Spinal cord (tissue), 10 donors: ENCODE measurements at places on chromosomes 7 and 10. TPM values are rescaled to one million over a fixed set of nuclear protein-coding genes. Genes with fewer than 3 reads are reported as not detected.

DNA sequence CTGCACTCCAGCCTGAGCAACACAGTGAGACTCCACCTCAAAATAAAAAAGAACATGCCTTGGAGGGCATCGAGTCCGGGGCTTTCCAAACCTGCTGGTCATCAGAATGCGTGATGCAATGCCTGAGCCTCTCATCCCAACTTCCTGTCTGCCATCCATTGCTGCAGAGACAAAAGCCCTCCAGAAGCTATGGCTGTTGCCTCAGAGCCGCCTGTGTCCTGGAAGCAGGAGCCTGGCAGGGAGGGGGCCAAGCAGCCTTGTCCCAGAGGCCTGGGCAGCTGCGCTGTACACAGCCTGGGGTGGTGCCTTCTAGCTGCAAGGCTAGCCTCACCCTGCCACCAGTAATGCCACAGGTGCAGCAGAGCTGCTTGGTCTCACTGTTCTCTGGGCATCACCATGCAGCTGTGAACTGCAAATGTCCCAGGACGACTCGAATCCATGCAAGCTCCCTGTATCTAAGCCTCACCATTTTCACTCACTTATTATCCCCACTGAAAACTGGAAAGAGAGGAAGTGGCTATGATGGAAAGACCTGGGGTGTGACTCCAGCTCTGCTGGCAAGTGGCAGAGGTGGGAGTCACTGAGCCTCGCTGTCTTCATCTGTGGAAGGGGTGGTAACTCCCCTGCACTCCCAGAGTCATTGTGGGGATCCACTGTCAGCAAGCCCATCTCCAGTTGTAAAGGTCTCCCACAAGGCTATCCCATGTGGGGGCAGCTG is 7.0 kb downstream of the ALOX5 start:
- H3K4me3 ChIP-seq = no peak overlapping the region
- H3K27ac ChIP-seq = no peak overlapping the region
- H3K4me1 ChIP-seq = peaks cover 13% of the 10 kb centered on the region
- H3K36me3 ChIP-seq = no peaks in the 10 kb centered on the region

Gene MKI67
- 23.5 TPM for polyA plus RNA-seq

- no peak overlapping the region for H3K27ac ChIP-seq
- no peaks in the 10 kb centered on the region for H3K27me3 ChIP-seq
- H3K4me1 ChIP-seq = no peaks in the 10 kb centered on the region
- no peak for DNase-seq
- no peak overlapping the region for H3K4me3 ChIP-seq
Measured at GRCh38 chr7:18685971-18686370, 190.4 kb downstream of the HDAC9 start.

DNA sequence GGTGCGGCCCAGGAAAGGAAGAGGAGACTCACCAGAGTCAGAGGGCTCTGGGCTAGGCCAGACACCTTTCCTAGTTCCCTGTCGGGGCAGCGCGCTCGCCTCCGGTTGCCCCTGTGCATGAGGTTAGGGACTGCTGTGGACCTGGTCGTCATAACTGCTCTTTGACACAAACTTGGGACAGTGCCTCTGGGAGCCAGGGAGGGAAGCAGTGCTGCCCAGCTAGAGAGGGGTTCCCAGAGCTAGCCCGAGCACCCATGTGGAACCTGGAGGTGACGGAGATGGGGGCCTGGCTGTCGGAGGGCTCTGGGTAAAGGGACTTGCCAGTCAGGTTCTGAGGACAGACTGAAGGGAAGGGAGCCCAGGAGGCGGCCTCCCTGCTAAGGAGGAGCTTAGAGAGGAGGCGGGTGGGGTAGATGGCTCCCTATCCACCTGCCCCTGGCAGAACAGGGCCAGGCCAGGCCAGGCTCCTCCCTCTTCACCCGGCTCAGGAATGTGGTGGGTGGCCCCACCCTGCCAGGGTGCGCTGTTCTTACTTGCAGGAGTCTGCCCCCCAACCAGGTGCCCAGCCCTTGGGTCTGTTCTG is 29.7 kb downstream of the AGAP3 start:
- H3K4me1 ChIP-seq = peaks cover 38% of the 10 kb centered on the region
- H3K27me3 ChIP-seq = peaks cover 3% of the 10 kb centered on the region
- H3K27ac ChIP-seq = no peak overlapping the region
- no peak for DNase-seq
- H3K4me3 ChIP-seq = no peak overlapping the region

DNA sequence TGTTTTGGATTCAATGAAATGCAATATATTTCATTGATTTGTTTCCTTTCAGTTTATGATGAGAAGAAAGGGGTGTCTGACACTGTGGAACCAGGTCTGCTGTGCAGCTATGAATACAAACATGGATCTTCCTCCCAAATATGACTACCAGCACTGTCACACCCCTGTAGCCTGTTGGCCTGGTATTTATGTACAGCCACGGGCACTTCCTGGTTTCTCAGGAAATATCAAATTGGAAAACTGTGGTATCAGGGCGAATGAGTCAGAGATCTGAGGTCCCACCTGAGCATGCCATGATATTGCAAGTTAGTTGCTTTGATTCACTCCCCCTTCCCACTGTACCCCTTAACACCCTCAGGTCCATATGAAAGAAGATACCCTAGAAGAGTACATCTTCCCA is 87.8 kb downstream of the DNMBP start:
- H3K4me1 ChIP-seq = peaks cover 12% of the 10 kb centered on the region
- no peaks in the 10 kb centered on the region for H3K27me3 ChIP-seq
- H3K27ac ChIP-seq = no peak overlapping the region
- DNase-seq = no peak
- no peak overlapping the region for H3K4me3 ChIP-seq

Gene CLDN4
- 1.3 TPM for polyA plus RNA-seq

GRCh38 chr7:19102884-19103283 is 14.6 kb downstream of the TWIST1 start:
- no peak overlapping the region for H3K4me3 ChIP-seq
- H3K4me1 ChIP-seq = peaks cover 18% of the 10 kb centered on the region

DNA sequence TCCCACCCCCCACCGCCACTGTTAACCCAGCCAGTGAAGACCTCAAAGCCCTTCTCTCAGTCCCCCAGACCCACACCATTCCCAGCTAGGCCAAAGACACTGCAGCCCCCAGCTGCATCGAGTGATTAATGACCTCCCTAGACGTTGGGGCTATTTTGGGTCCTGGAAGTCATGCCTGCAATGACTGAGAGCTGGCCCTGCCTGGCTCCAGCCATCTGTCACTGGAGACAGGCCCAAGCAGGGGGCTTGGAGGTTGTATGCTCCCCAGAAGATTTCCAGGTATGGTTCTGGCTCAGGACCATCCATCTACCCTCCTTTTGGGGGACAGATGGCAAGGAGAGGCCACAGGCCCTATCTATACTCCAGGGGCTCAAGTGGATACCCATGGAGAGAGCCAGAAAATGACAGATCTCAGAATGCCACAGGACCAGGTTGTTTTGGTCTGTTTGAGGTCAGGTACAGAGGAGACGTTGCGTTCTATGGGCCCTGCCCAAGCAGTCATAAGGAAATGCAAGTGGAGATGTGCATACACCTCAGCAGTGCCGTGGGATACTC is 5.1 kb downstream of the KCNIP2 start:
- no peaks in the 10 kb centered on the region for H3K27me3 ChIP-seq
- H3K27ac ChIP-seq = no peak overlapping the region
- H3K4me1 ChIP-seq = peaks cover 73% of the 10 kb centered on the region

Gene MALRD1
- polyA plus RNA-seq = 1.5 TPM

DNA sequence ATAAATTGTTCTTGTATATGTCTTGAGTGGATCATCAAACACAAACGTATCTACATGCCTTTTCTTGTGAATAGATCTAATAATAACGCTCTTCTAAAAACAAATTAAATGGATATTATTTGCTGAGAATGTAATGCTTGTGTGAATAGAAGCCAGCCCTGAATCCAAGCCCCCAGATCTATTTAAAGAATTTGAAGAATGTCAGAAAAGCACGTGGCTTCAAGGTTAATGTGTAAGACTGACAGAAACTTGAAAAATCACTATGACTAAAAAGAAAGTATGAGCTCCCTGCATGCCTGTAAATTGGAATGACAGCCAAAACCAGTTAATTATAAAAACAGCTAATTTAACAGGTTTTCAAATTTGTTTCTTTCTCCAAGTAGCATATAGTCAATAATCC is 43.2 kb upstream of the ATRNL1 start:
- H3K4me1 ChIP-seq = no peaks in the 10 kb centered on the region
- DNase-seq = no peak
- H3K27ac ChIP-seq = no peak overlapping the region
- H3K36me3 ChIP-seq = no peaks in the 10 kb centered on the region
- no peak overlapping the region for H3K4me3 ChIP-seq

DNA sequence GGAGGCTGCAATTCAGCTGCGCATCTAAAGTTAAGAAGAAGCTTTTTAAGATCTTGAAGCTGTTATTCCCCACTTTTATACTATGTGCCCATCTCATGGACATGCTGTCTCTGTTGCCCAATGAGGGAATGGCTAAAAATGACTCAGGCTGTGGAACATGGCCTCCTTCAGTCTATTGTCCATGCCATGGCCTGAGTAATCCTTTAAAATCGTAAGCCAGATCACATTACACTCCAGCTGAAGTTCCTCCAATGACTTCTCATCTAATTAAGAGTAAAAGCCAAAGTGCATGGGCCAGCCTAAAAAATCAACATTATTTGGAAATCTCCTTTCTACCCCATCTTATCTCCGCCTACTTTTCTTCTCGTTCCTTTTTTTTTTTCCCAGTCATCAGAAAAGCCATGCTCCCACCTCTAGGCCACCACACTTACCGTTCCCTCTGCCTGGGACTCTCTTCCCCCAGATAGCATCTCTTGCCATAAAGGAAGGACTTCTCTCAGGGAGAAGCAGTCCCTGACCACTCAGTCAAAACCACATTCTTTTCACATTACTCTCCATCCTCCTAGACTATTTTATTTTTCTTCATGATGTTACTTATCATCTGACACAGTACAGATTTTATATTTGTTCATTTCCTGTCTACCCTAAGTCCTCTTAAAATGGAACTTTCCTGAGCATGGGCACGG is 337.4 kb downstream of the PRPF18 start:
- no peak overlapping the region for H3K4me3 ChIP-seq
- no peak overlapping the region for H3K27ac ChIP-seq
- DNase-seq = no peak
- H3K27me3 ChIP-seq = no peaks in the 10 kb centered on the region

GRCh38 chr7:90999989-91000979 is 263.9 kb upstream of the FZD1 start:
- peaks cover 3% of the 10 kb centered on the region for H3K36me3 ChIP-seq
- H3K4me3 ChIP-seq = no peak overlapping the region
- no peaks in the 10 kb centered on the region for H3K4me1 ChIP-seq
- no peak overlapping the region for H3K27ac ChIP-seq
- no peak for DNase-seq

Gene APBB1IP
- polyA plus RNA-seq = 20.4 TPM

Gene GNGT1
- polyA plus RNA-seq = not detected

GRCh38 chr10:79400146-79401004 is 45.0 kb downstream of the ZCCHC24 start:
- no peak for DNase-seq
- H3K4me1 ChIP-seq = peaks cover 4% of the 10 kb centered on the region
- H3K27ac ChIP-seq = no peak overlapping the region
- no peak overlapping the region for H3K4me3 ChIP-seq
- H3K36me3 ChIP-seq = peaks cover 17% of the 10 kb centered on the region
- no peaks in the 10 kb centered on the region for H3K27me3 ChIP-seq

DNA sequence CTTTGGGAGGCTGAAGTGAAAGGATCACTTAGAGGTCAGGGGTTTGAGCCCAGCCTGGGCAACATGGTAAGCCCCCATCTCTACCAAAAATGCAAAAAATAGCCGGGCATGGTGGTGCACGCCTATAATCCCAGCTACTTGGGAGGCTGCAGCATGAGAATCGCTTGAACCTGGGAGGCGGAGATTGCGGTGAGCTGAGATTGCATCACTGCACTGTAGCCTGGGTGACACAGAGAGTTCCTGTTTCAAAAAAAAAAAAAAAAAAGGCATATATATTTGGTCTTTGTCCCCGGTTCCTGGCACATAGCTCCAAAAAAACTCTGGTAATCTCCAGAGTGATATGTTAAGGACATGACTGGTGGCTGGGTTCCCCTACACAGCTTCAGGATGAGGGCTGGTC is 147.3 kb downstream of the SEC23IP start:
- no peak overlapping the region for H3K27ac ChIP-seq
- no peaks in the 10 kb centered on the region for H3K27me3 ChIP-seq
- H3K4me1 ChIP-seq = no peaks in the 10 kb centered on the region
- DNase-seq = no peak

DNA sequence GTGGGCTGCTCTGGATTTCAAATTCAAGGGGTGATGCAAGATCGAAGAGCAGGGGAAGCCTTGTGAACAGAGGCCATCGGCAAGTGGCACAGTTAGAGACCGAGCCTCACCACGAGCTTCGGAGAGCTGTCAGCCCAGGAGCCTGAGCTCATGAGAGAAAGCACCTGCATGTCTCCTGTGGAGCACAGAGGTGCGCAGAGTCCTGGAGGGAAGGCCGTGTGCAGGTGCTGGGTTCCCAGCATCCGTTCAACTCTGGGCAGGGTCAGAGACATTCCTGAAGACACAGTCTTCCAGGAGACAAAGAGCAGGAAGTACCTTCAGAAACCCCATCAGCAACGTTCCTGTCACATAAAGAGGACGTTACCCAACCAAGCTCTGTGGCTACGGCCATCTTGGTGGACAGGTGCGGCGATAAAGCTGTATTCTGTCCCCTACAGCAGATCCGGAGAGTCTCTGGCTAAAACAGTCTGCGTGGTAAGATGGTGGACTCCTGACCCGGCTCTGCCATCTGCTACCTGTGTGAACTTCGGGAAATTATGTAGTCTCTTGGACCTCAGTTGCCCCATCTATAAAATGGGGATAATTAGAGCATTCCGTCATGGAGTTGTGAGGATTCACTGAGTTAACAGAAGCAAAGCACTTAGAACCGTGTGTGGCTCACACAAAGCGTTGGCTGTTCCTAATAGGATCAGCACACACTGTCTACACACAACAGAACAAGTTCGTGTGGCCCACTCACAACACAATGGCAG is 40.6 kb downstream of the NOD1 start:
- H3K27ac ChIP-seq = no peak overlapping the region
- peaks cover 7% of the 10 kb centered on the region for H3K4me1 ChIP-seq
- no peaks in the 10 kb centered on the region for H3K27me3 ChIP-seq
- peaks cover 11% of the 10 kb centered on the region for H3K36me3 ChIP-seq

DNA sequence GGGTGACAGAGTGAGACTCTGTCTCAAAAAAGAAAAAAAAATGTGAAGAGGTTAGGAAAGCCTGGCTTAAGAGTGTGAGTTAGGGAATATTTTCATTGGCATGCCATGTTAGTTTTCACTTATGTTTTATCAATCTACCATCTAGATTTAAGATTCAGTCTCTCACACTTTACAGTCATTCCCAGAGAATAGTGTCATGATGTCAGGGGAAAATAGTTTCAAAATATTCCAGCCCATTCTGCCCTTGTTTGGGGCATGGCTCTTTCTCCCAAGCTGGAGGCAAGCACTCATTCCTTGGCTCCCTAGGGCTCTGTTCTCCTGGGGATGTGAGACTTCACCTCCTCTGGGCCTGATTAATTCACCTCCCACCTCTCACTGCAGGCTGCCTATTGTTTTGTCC is 331.5 kb downstream of the CXCL12 start:
- no peak overlapping the region for H3K4me3 ChIP-seq
- no peak overlapping the region for H3K27ac ChIP-seq
- H3K36me3 ChIP-seq = no peaks in the 10 kb centered on the region
- H3K4me1 ChIP-seq = peaks cover 11% of the 10 kb centered on the region

Gene ADAMTS14
- polyA plus RNA-seq = 2.0 TPM

GRCh38 chr7:79459381-79459780 is 5.9 kb upstream of the MAGI2 start:
- H3K4me1 ChIP-seq = peaks cover 9% of the 10 kb centered on the region
- H3K36me3 ChIP-seq = no peaks in the 10 kb centered on the region
- no peak for DNase-seq
- no peak overlapping the region for H3K4me3 ChIP-seq
- no peaks in the 10 kb centered on the region for H3K27me3 ChIP-seq
